ENCODE measurements at places on chromosomes 7 and 10.

GRCh38 chr10:3719024-3719843 lies 65.8 kb downstream of the KLF6 start:
- DNase-seq, result no peak

- no peak for DNase-seq
Observed at GRCh38 chr10:91590142-91590903, 42.5 kb downstream of the PPP1R3C start.

GRCh38 chr7:21911341-21911875 lies 34.3 kb downstream of the CDCA7L start:
- no peak for DNase-seq

GRCh38 chr10:73647875-73648651 lies 6.8 kb upstream of the MYOZ1 start:
- no peak for DNase-seq

DNA sequence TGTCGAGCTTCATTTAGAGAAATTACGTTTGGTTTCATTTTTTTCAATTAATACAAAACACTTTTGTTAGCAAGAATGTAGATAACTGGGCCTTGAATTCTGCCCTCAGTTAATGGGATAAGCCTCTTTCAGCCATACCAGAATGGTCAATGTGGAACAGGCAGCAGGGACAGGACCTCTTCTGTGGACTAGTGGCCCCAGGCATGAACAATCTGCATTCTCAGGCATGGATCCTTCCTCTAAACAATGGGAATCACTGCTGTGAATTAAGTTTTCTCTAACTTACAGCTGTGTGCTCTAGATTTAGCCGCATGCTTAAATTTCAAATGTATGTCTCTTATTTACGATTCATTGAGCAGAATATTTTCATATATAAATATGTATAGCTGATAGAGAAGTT lies 237.7 kb upstream of the PRKCQ start:
- no peak for DNase-seq

- DNase-seq, result no peak
Observed at GRCh38 chr7:121385800-121386179, 10.3 kb downstream of the FAM3C start.
